Activated CD4-positive, alpha-beta memory T cell treated with anti-CD3 and anti-CD28 coated beads for 36 hours (primary cell): ENCODE measurements at places on chromosomes 5 and 9. TPM values are rescaled to one million over a fixed set of nuclear protein-coding genes. Genes with fewer than 3 reads are reported as not detected.

GRCh38 chr5:74631081-74631953 lies 9.2 kb downstream of the ENC1 start:
- peak; percentile 49 for DNase-seq

- DNase-seq, result no peak
Observed at GRCh38 chr5:32346869-32347268, 34.1 kb upstream of the MTMR12 start.

DNA sequence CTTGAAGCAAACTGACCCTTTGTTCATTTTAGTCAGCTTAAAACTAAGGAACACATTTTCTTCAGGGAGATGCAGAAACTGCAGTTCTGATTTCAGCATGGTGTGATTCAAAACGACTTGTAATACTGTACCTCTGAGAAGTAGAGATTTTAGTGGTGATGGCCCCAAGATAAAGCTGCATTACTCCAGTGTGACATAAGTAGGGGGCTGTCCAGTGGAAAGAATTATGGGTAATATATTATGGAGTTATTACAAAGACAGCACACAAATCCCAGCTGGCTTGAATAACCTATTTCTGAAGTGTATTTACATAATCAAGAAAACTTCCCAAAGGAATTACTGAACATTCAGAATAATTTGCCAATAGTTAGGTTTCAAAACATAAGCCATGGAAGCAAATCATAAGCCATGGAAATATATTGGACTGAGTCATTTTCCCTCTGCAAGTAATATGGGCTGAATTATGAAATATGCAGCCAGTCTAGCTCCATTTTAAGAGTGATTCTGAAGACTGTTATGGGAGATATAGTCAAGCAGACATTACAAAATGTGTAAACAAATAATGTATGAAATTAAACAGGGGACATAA lies 133.7 kb upstream of the FBXL17 start:
- no peak for DNase-seq

- DNase-seq, result no peak
Observed at GRCh38 chr5:112549127-112549526, 130.1 kb upstream of the EPB41L4A start.

ADRA1B gene
- not detected for total RNA-seq
